ENCODE measurements at places on chromosomes 6 and 20. TPM values are rescaled to one million over a fixed set of nuclear protein-coding genes. Genes with fewer than 3 reads are reported as not detected.
A peak's percentile ranks its signal among the peaks of the same experiment; 100 is the strongest.

DNA sequence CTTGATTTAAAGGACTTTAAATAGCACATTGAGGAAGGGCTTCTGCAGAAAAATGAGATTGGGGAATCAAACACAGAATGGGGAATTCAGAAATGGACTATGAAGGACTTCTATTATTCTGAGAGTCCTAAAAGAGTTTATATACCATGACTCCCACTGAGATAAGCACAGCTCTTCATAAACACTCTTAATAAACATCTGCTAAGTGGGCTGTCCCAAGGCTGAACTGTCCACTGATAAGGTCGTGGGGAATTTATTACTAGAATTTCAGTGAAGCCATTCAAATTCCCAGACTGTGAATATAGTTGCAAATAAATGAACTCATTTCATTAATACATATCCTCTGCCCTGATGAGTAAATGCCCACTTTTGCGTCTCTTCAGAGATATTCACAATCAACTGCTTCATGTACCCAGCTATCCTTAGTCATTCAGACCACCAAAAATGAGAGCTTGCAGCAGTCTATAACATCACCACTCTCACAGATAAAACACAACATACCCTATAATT, 468.2 kb upstream of the RUNX2 start:
- peaks cover 4% of the 10 kb centered on the region for H3K4me1 ChIP-seq
- no peak overlapping the region for H3K4me3 ChIP-seq
- no peak for DNase-seq
- H3K27me3 ChIP-seq, result no peaks in the 10 kb centered on the region

GRCh38 chr6:56278171-56278591, 30.8 kb upstream of the COL21A1 start:
- H3K4me3 ChIP-seq, result no peak overlapping the region
- no peak for DNase-seq
- H3K27ac ChIP-seq, result no peak overlapping the region
- no peaks in the 10 kb centered on the region for H3K4me1 ChIP-seq
- no peaks in the 10 kb centered on the region for H3K27me3 ChIP-seq

DNA sequence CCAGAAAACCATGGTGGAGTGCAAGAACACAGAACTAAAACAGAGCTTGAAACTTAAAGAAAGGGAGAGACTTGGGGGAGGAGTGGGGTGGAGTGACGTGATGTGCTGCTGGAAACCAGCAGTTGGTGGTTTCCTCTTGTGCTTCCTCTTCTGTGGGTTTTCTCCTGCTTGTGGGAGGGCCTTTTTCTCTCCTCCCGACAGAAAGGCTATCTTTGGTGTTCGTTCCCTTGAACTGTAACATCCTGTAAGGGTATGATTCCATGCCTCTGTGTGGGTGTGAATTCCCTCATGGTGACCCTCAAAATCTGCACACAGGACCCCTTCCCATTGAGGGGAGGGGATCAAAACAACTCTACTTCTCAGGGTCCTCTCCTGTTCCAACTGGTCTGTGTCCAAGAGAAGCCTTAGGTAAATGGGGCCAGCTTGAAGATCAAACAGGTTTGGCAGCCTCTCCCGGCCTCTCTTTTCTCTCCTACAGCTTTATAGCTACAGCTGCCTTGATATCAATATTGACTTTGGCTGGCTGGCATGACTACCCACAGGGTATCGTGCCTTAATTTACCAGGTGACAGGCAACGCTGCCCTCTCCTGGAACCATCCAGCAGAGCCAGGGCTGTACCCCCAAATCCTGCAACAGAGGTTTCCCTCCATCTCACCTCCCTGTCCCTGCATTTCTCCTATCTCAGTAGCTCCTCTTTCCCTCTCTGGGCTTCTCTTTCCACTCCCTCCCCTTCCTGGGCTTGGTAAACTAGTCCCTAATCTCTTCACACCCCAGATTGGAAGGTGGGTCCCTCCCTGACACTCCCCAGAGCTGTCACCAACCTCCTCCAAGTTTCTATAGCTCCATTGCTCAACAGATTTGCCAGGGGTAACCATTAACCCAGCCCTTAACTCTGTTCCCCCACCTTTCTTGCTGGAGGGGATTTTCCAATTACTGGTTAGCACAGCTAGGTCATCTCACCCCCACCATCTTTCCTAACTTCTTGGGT, 1.5 kb upstream of the MSH5 start:
- H3K36me3 ChIP-seq, result peaks cover 14% of the 10 kb centered on the region
- peak; percentile 66 for DNase-seq
- peak overlapping the region; percentile 92 for H3K27ac ChIP-seq
- H3K4me1 ChIP-seq, result peaks cover 47% of the 10 kb centered on the region
- no peaks in the 10 kb centered on the region for H3K27me3 ChIP-seq

SLC22A7 gene
- not detected for total RNA-seq

- H3K36me3 ChIP-seq, result no peaks in the 10 kb centered on the region
- no peaks in the 10 kb centered on the region for H3K27me3 ChIP-seq
- no peak overlapping the region for H3K27ac ChIP-seq
- H3K4me1 ChIP-seq, result no peaks in the 10 kb centered on the region
These were observed 68.8 kb upstream of the IYD start for GRCh38 chr6:150299873-150300485.

DNA sequence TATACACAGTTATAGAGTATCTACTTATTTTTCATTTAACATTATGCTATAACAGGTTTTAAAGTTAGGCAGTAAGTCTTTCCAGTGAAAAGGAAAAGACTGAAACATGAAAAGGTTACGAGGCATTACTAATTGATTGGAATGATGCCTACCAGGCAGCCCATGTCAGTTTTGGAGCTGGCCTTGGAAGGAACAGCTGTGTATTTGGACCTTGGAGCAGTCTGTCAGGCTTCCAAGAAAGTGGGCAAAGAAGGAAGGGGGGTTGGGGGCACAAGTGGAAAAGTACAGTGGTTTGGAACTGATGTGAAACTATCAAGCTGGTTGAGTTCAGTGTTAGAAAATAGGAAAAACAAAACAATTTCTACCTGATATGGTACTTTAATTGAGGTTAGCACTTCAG, 41.7 kb downstream of the SLC16A10 start:
- DNase-seq, result no peak
- no peaks in the 10 kb centered on the region for H3K36me3 ChIP-seq
- H3K4me1 ChIP-seq, result no peaks in the 10 kb centered on the region
- no peak overlapping the region for H3K27ac ChIP-seq
- H3K27me3 ChIP-seq, result no peaks in the 10 kb centered on the region

GRCh38 chr6:26205625-26206574, 118.7 kb downstream of the HFE start:
- H3K4me1 ChIP-seq, result peaks cover 6% of the 10 kb centered on the region
- DNase-seq, result no peak
- peak overlapping the region; percentile 94 for H3K27ac ChIP-seq
- H3K27me3 ChIP-seq, result peaks cover 36% of the 10 kb centered on the region
- no peaks in the 10 kb centered on the region for H3K36me3 ChIP-seq

DNA sequence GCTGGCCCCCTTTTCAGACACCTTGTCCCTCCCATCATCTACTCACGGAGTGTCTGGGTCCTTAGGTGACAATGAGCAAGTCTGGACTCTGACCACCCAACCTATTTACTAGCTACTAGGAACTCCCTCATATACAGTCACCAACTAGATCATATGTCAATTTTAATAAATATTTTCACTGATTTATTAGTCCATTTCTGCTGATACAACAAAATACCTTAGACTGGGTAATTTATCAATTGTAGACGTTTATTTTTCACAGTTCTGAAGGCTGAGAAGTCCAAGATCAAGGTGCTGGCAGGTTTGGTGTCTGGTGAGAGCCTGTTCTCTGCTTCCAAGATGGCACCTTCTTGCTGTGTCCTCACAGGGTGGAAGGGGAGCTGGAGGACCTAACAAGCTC, 229.7 kb downstream of the PTPRT start:
- DNase-seq, result no peak
- no peaks in the 10 kb centered on the region for H3K27me3 ChIP-seq

- H3K36me3 ChIP-seq, result no peaks in the 10 kb centered on the region
- no peak overlapping the region for H3K27ac ChIP-seq
- DNase-seq, result no peak
- H3K4me1 ChIP-seq, result no peaks in the 10 kb centered on the region
These were observed 397.3 kb upstream of the NRSN1 start for GRCh38 chr6:23728707-23729106.

DNA sequence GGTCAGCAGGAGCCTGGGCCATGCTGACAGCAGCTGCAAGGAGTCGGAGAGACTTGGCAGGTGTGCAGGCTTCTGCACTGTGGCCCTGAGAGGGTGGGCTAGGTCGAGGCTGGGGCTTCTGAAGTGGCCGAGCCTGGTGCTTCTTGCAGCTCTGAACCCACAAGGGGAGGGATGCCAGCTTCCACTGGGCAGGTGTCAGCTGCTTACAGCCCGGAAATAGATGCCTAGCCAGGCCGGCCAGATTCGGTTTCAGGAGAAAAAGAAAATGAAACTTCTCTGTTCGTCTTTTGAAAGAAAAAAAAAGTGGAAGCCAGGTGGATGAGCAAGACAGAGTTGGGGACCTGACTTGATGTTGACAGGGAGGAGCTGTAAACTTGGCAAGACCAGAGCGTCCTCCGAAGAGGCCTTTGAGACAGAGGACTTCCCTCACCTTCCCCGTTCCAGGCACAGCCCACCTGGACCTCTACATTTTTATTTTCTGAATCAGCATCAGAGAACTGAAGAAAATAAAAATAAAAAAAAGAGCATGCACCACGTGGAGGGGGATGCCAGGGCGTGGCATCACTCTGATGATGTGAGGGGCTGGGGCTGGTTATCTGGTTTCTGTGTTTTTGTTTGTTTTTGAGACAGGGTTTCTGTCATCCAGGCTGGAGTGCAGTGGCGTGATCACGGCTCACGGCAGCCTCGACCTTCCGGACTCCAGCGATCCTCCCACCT, at the start of gene ZBP1:
Gene ZBP1 (minus strand): TSS at position 153 of the 717 bp plus-strand sequence. CDS start 131 bp downstream, at position 22.
- peaks cover 10% of the 10 kb centered on the region for H3K4me1 ChIP-seq
- DNase-seq, result peak; percentile 63
- peak within 1 kb of the TSS; percentile 63 for H3K27ac ChIP-seq
- no peaks in the 10 kb centered on the region for H3K36me3 ChIP-seq

DNA sequence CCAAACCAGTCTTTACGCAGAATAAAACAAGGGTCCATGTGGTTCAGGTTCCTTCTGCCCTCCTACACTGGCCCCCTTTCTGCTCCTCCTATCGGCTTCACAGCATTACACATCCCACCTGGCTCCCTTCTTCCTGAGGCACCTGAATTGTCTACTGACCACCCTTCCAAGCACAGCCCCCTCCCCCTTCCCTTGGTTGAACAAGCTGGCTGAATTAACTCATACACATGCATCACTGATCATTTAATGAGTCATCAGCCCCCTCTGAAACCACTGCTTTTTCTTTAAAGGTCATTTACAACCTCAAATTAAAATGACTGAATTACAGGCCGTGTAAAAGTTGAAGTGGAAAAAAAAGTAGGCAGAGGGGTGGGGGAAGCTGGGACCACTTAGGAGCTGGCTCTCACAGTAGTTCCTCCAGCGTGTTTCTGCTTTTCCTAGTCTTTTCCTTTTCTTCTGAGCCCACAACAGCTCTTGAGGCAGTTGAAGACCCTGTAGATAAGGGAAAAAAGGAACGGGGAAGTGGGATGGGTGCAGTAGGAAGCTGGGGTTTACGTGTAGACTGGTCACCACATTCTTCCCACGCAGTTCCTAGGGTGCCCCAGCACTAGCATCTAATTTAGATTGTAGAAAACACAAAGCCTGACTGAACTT, 67.6 kb downstream of the FYN start:
- H3K27me3 ChIP-seq, result no peaks in the 10 kb centered on the region
- DNase-seq, result no peak
- no peak overlapping the region for H3K4me3 ChIP-seq
- no peaks in the 10 kb centered on the region for H3K36me3 ChIP-seq
- H3K27ac ChIP-seq, result peak overlapping the region; percentile 26

HLA-DMA gene
- 197 TPM for total RNA-seq

GRCh38 chr6:158772851-158773371, 46.3 kb downstream of the EZR start:
- no peak for DNase-seq
- no peak overlapping the region for H3K27ac ChIP-seq
- H3K27me3 ChIP-seq, result no peaks in the 10 kb centered on the region
- H3K4me3 ChIP-seq, result no peak overlapping the region
- peaks cover 9% of the 10 kb centered on the region for H3K4me1 ChIP-seq
- peaks cover 94% of the 10 kb centered on the region for H3K36me3 ChIP-seq

DNA sequence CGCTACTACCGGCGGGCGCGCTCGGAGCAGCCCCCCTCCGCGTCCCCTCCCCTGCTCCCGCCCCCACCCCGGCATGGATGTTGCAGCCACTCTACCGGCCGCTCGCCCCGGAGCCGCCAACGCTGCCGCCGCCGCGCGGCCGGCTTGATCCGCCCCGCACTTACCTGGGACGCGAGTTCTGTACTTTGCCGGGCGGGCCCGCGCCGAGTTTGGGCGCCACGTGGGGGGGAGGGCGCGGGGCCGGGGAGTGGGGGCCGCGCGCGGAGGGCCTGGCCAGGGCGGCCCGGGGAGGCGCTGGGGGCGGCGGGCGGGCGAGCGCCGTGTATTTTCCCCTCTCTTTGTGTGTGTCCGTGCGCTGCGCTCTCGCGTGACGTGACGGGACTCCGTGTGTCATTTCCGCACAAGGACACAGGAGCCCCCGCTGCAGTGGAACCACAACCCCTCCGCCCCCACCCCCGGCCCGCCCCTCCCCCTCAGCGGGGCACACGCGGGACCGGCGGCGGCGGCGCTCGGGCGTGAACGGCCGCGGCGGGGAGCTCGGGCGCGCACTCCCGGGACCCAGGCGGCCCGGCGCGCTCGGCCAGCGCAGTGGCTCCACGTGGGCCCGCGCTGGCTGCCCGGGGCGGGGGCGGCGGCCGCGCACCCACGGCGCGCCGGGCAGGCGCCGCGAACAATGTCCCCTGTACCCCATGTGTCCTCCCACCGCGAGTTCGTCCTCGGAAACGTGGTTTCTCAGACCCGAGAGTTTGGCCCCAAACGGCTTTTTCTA, at the start of gene BEND3:
Gene BEND3 (minus strand): TSS at position 590 of the 769 bp plus-strand sequence. CDS start 16,230 bp downstream, outside the sequence.
- H3K4me3 ChIP-seq, result peak within 1 kb of the TSS; percentile 70
- peak; percentile 79 for DNase-seq
- H3K27me3 ChIP-seq, result peaks cover 6% of the 10 kb centered on the region
- H3K36me3 ChIP-seq, result no peaks in the 10 kb centered on the region

- peaks cover 30% of the 10 kb centered on the region for H3K4me1 ChIP-seq
- peak; percentile 76 for DNase-seq
- peak overlapping the region; percentile 99 for H3K27ac ChIP-seq
- peaks cover 49% of the 10 kb centered on the region for H3K36me3 ChIP-seq
- H3K4me3 ChIP-seq, result peak overlapping the region; percentile 74
These were observed 4.2 kb downstream of the BRD2 start for GRCh38 chr6:32972353-32973143.

GRCh38 chr6:157305670-157306653, 17.4 kb downstream of the TMEM242 start:
- no peak for DNase-seq
- H3K27ac ChIP-seq, result peak overlapping the region; percentile 65
- H3K36me3 ChIP-seq, result no peaks in the 10 kb centered on the region
- H3K4me1 ChIP-seq, result peaks cover 17% of the 10 kb centered on the region
- H3K4me3 ChIP-seq, result peak overlapping the region; percentile 17
- no peaks in the 10 kb centered on the region for H3K27me3 ChIP-seq

GRCh38 chr6:121158438-121158837, 175.8 kb downstream of the TBC1D32 start:
- no peak for DNase-seq
- no peak overlapping the region for H3K27ac ChIP-seq
- no peak overlapping the region for H3K4me3 ChIP-seq
- no peaks in the 10 kb centered on the region for H3K4me1 ChIP-seq
- H3K36me3 ChIP-seq, result peaks cover 6% of the 10 kb centered on the region
- H3K27me3 ChIP-seq, result no peaks in the 10 kb centered on the region

TCP11 gene
- not detected for total RNA-seq

- no peaks in the 10 kb centered on the region for H3K4me1 ChIP-seq
- H3K4me3 ChIP-seq, result no peak overlapping the region
- H3K27ac ChIP-seq, result no peak overlapping the region
- H3K36me3 ChIP-seq, result peaks cover 45% of the 10 kb centered on the region
These were observed 38.3 kb downstream of the HECA start for GRCh38 chr6:139173172-139173571.

Measured in upper lobe of right lung (tissue), 1 donor.